ENCODE measurements at places on chromosomes 5 and 9. TPM values are rescaled to one million over a fixed set of nuclear protein-coding genes. Genes with fewer than 3 reads are reported as not detected.

Gene SAXO1
- not detected for polyA plus RNA-seq

Gene CFAP90
- polyA plus RNA-seq, result 6.3 TPM

Gene SHOC1
- polyA plus RNA-seq, result 0.62 TPM

Gene HTR4
- polyA plus RNA-seq, result not detected

Gene LEAP2
- polyA plus RNA-seq, result 0.54 TPM

Gene CXCL14
- 0.39 TPM for polyA plus RNA-seq

Gene CCDC187
- not detected for polyA plus RNA-seq

Gene PCDHA4
- polyA plus RNA-seq, result 10.7 TPM

Gene KCNV2
- polyA plus RNA-seq, result not detected

Gene HMGCR
- 55.0 TPM for polyA plus RNA-seq

Gene ARID3C
- not detected for polyA plus RNA-seq

Gene MSX2
- polyA plus RNA-seq, result 1.5 TPM

Gene RNF183
- polyA plus RNA-seq, result not detected
